Stimulated activated naive CD4-positive, alpha-beta T cell (primary cell): ENCODE measurements at places on chromosomes 4 and X.

DNA sequence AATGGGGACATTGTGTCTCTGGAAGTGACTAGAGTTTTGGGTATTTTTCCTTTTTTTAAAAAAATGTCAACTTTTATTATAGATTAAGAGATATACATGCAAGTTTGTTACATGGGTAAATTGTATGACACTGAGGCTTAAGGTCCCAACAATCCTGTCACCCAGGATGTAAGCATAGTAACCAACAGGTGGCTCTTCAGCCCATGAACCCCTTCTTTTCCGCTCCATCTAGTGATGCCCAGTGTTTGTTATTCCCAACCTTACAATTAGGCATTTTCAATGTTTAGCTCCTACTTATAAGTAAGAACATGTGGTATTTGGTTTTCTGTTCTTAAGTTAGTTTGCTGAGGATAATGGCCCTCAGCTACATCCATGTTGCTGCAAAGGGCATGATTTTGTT lies 102.7 kb downstream of the GRID2 start:
- no peak for DNase-seq

DNA sequence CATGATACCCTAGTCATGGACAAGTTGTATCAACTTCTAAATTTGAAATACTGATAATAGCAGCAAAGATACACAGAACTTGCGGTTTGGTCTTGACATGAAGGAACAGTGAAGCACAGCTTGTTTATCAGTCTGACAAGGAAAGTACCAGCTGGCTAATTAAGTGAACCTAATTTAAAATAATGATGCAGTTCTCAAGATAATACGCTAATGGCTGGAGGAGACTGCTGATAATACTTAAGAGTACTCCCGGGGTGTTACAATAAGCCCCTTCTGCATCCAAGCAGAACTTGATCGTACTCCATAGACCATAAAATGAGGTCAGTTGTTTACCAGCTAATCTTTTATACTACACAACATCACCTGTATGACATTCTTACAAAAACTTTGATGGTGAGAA lies 697.5 kb downstream of the FSTL5 start:
- DNase-seq, result no peak

GRCh38 chr4:176276710-176277109 lies 7.7 kb upstream of the ASB5 start:
- DNase-seq, result no peak

GRCh38 chrX:69365349-69365748 lies 138.8 kb upstream of the NALF2 start:
- DNase-seq, result no peak

GRCh38 chrX:100979881-100980607 lies 10.5 kb downstream of the ARL13A start:
- no peak for DNase-seq

- no peak for DNase-seq
These were observed 474.5 kb downstream of the KLHL13 start for GRCh38 chrX:117641913-117642656.

DNA sequence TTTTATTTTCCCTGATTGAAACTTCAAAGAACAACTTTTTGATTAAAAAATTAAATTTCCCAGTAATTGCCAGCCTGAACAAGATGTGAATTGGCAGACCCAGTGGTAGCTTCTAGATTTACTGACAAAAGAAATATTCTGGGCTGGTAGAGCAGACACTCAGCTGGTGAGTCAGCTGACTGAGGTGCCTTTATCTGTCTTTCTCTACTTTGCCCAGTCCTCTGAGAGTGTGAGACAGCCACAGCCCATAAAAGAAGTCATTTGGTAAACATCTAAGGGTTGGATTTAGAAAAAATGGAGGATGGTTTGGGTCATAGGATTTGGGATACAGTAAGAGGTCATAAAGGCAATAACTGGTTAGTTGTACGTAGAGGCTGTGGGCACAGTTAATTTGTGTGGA lies 54.5 kb downstream of the CCSER1 start:
- no peak for DNase-seq

DNA sequence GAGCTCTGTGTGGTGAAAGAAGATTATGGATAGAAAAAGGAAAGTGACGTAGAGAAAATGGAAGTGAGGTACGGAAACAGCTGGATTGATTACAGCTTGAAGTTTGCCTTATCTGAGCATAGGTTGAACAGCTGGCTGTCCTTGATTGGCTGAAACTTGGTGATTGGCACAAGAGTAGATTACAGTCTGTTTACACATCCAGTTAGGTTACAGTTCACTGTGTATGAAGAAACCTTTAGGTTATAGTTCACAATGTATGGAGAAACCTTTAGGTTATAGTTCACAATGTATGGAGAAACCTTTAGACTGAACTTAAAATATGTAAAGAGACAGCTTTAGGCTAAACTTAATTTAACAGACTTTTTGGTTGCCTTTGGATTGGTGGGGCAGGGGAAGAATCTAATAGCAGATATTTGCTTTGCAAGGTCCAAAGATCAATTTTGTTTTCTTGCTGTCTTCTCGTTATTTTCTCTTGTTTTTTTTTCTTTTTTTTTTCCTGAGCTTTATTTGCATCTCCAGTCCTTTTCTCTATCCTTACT lies 15.6 kb upstream of the ART3 start:
- no peak for DNase-seq

DNA sequence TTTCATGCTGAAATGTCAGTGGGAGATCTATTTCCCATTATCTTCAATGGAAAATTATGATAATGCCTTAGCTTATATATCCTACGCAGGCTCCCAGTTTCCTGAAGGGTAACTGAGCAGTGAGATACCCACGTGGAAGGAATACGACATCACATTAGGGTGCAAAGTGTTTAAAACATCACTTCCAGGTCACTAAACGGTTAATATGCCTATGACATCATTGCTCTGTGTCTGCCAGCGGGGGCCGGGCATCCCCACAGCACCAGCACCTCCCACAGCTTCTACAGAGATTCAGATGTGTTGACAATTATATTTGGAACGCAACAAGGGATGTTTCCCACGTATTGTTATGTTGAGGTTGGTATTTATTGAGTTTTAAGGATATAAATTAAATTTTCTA lies 27.1 kb downstream of the TMEM271 start:
- no peak for DNase-seq

GRCh38 chr4:151197247-151197646 lies 79.7 kb upstream of the PRSS48 start:
- DNase-seq, result no peak

GRCh38 chr4:158282252-158282651 lies 72.0 kb downstream of the TMEM144 start:
- DNase-seq, result no peak

- no peak for DNase-seq
These were observed 81.1 kb downstream of the LRBA start for GRCh38 chr4:150934022-150934421.

DNA sequence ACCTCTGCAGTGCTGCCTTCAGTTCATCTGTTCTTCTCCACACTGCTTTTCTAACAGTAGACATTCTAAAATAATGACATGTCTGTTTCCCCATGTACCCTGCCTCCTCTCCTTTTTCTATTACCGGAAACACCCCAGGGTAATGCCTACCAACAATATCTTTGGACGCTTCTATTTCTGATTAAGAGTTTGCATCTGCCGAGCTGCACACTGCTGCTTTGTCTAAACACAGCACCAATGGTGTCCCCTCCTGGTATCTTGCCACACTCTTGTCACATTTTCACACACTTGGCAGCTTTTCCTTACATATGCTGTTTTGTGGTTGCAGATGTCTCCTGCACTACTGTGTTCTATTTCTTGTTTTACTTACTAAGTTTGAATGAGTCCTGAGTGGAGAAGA lies 288.8 kb downstream of the GRIA2 start:
- DNase-seq, result no peak

DNA sequence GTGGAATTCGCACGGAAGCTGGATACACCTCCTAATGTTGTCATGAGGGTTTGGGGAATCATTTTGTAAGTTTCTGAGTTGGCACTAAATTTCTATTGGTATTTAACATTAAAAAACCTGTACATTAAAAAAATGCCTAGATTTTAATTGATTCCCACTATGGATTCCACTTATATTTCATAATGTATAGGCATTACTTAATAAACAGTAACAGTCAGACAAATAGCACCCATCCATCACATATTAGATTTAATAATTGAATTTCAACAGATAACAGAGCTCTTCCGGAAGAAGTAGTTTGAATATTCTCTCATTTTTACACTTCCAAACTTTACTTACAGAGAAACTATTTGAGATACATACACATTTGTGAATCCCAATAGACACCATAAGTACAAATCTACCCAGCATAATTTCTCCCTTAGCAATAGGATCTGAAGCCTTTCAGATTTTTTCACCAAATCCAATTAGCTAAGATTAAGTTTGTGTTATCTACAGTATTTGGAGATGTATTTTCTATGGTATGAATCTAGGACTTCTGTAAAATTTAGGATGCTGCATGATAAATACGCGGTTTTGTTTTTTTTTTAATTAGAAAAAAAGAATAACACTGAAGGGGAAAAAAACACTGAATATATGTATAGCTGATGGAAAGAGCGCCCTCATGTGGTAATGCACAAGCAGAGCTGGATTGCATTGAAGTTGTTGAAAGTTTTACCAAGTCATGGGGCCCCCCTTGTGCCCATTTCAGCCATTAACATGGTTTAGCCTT lies 12.2 kb upstream of the ODAM start:
- DNase-seq, result no peak

DNA sequence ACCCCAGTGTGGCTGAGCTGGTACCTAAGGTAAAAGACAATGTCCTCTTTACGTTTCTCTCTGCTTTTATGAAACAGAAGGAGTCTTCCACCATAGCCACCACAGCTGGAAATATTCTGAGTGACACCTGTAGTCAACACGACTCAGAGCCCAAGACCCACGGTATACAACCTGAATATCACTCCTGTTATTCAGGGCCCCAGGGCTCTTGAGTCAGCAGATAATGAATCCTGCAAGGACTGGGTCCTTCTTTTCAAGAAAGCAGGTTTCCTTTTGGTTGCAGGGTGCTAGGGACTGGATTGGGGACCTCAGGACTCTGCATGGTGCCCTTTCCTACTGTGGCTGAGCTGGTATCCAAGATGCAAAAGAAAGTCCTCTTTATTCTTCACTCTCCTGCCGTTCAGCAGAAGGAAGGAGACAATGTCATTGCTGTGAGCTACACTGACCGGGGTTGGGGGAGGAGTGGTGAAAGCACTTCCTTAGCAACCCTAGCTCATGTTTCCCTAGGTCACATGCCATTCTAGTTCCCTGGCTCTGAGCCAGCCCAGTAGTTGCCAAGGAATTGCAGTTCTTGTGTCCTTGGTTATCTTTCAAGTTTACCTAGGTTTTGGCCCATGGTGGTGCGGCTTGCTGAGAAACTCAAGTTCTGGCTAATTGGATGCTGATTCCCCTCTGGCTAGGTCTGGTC lies 23.7 kb upstream of the UNC5C start:
- no peak for DNase-seq

GRCh38 chr4:35644591-35644990 lies 599.7 kb downstream of the ARAP2 start:
- DNase-seq, result no peak

DNA sequence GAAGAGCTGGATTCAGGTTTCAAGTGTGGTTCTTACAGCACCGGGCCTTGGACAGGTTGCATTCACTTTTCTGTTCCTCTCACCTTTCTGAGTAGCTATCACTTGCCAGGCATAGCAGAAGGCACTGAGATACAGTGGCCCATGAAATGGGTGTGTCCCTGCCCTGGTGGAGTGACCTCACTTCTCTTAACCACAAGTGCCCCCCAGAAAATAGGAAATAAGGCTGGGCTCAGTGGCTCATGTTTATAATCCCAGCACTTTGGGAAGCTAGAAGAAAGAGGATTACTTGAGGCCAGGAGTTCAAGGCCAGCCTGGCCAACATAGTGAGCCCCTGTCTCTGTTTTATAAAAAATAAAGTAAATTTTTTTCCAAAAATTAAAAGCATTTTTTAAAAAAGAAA lies 101.7 kb upstream of the KIT start:
- no peak for DNase-seq

- DNase-seq, result no peak
These were observed 231.3 kb upstream of the PITX2 start for GRCh38 chr4:110854021-110854678.

GRCh38 chr4:98657531-98658286 lies 702 bp downstream of the TSPAN5 start:
- peak; percentile 53 for DNase-seq

DNA sequence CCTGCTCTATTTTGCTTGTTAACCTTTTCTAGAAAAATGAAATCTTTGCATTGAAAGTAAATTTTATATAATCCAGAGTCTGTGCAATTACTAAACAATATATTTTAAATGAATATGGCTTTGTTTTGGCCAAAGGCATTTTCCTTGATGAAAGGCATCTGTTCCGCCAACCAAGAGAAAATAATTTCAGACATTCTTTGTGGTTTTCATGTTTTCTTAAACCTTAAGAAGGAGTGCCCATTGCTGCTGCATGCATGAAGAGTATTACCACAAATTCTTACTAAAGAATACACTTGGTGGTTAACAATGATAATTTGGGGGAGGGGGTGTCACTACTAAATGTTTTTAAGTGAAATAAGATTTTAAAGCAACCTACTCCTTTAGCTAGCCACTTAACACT lies 2.7 kb upstream of the PDGFC start:
- DNase-seq, result no peak

DNA sequence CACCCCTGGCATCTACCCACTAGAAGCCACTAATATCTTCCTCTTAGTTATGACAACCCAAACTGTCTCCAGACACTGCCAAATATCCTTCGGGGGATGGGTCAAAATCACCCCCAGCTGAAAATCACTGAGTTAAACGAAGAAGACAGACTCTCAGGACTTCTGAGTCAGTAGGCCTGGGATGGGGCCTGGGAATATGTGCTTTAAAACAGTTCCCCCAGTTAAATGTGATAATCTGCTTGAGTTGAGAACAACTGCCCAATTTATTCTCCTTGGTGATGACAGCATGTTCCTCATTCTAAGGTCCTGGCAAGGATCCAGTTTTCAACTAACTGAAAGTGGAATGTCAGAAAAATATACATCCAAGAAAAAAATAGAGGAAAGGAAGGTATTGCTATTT lies 52.4 kb downstream of the CBLL2 start:
- no peak for DNase-seq

GRCh38 chrX:119017077-119017476 lies 42.7 kb downstream of the LONRF3 start:
- DNase-seq, result no peak

- DNase-seq, result no peak
These were observed 40.5 kb upstream of the GPR78 start for GRCh38 chr4:8539661-8540060.

DNA sequence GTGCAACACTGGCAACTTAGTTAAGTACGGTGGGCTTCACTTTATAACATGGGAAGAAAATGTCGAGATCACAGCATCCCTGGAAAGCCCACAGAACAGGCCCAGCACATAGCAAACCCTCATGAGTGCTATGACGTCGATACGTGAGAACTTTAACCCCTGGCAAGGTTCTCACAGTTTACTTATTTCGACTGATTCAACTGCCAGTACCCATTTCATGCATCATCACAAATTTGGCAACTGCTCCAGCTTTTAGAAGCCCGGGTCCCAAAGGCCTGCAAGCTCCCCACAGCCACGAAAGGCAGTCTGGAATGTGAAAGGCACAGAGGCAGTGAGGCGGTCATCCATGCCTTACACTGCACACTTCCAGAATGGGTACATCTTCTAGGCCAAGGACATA lies 41.2 kb downstream of the RELL1 start:
- no peak for DNase-seq
